ENCODE measurements at places on chromosomes 3 and 15.

- DNase-seq = no peak
Measured at GRCh38 chr3:143089965-143090364, 29.6 kb upstream of the CHST2 start.

- DNase-seq = peak; percentile 57
Measured at GRCh38 chr3:102053375-102053989, 204.2 kb downstream of the NFKBIZ start.

DNA sequence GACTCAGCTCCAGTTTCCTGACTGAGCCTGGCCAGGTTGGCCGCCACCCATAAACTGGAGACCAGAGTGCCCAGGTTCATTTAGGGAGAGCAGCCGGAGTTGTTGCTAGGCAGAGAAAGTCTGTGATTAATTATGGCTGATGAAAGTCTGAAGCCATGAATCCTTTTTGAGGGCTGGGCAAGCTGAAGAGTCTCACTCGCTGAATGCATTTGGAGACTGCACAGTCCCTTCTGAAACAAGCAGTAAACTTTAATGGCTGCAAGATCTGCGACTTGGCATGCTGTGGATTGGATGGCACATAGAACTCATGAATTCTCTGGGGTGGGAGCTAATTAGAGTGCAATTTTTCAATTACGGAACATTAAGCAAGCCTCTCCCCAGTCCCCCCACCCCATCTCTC is 282.1 kb downstream of the RPLP1 start:
- DNase-seq = no peak

GRCh38 chr3:9301091-9301490 is 51.6 kb upstream of the SRGAP3 start:
- DNase-seq = no peak

DNA sequence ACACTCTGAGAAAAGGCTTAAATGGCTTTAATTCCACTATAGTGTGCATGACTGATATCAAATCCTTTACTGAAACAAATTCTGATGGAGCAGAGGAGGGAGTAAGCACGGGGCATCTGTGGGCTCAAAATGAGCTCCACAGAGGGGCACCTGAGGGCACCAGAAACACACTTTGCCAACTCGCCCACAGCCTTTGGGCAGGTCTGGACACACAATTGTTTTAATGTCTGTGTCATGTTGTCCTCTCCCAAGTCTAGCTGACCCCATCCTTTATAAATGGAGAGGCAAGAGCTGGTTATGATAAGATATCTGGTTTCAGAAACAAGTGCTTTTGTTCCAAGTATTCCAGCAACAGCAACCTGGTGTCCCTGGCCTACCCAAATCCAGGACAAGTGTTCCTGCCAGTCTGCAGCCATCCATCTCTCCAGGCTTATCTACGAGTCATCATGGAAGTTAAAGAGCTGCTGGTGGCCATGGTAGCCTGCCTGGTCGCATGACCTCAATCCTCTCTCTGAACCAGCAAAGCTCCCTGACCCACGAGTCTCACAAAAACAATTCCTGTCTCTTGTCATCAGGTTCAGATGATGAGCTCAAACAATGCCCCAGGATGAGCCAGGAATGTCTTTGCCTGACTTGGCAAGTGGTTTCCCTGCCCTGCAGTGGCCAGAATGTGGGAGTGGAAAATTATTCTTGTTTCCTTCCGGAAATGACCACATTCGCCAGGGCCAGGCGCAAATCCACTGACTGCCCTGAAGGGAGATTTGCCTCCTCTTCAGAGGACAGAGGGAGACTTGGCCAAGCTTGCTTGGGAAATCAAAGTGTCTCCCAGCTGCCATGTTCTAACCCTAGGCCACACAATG is 64.4 kb upstream of the TPM1 start:
- DNase-seq = no peak

DNA sequence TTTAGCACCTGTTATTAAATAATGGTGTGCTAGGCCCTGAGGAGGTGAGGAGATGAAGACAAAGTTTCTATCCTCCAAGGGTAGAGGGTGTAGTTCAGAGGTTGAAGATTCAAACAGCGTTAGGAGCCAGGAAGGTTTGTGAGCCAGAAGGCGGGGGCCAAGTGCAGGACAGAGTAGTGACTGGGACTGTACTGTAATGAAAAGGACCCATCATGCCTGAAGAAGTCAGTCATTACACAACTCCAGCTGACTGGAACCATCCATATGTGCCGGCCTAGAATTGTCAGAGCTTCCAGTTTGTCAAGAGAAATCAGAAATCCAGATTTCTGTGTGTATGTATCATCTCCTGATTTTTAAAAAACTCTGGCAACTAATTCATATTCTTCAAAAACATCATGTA is 54.8 kb downstream of the FILIP1L start:
- DNase-seq = no peak

- no peak for DNase-seq
Measured at GRCh38 chr15:89809093-89809786, 5.4 kb downstream of the ANPEP start.

GRCh38 chr3:53022647-53023046 is 23.2 kb downstream of the SFMBT1 start:
- DNase-seq = no peak

- peak; percentile 58 for DNase-seq
Measured at GRCh38 chr15:92277776-92278175, 115.9 kb upstream of the ST8SIA2 start.

GRCh38 chr3:136023264-136023978 is 57.9 kb downstream of the PPP2R3A start:
- no peak for DNase-seq

DNA sequence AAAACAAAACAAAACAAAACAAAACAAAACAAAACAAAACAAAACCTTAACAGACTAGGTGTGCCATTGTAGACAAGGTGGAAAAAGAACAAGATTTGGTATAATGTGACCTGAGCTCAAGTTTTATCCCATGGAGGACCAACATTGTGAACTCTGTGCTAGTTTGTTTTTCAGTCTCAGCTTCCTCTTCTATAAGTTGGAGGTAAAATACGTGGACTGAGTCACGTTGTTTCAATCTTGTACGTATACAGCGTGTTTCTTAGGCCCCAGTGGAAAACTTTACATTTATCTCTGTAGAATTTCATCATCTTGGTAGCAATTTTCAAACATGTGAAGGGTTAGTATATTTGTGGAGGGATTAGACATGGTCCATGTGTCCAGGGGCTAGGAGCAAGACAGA is 261.6 kb downstream of the CD47 start:
- no peak for DNase-seq

- DNase-seq = no peak
Measured at GRCh38 chr15:63190769-63191649, 1.6 kb downstream of the RAB8B start.

GRCh38 chr3:138036572-138036971 is 26.6 kb downstream of the CLDN18 start:
- DNase-seq = no peak

- peak; percentile 28 for DNase-seq
Measured at GRCh38 chr3:112610121-112610520, 30.8 kb downstream of the CCDC80 start.

DNA sequence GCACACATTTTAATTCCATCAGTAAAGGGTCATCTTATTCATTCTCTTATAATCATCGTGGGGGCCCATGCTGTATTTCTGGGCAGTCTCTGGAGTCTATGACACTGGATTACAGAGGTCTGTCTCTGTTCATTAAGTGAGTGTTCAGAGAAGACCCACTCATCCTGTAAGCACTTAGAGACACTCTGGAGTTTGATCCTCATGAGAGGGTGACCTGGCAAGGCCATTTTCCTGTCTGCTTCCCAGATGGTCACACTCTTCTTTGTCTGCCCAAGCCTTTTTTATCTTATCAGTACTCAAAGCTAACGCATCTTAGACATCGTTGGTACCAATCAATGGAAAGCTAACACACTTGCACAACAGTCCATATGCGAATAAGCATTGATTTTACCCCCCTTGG is 333.1 kb downstream of the RORA start:
- no peak for DNase-seq

Data from RKO (cell line).